Fibroblast of skin of left quadriceps (primary cell): ENCODE measurements at places on chromosomes 5 and 9.

GRCh38 chr5:55918087-55919035 is 67.2 kb downstream of the IL31RA start:
- DNase-seq, result no peak

- DNase-seq, result no peak
Observed at GRCh38 chr5:177303925-177304391, 359 bp downstream of the PRELID1 start.

DNA sequence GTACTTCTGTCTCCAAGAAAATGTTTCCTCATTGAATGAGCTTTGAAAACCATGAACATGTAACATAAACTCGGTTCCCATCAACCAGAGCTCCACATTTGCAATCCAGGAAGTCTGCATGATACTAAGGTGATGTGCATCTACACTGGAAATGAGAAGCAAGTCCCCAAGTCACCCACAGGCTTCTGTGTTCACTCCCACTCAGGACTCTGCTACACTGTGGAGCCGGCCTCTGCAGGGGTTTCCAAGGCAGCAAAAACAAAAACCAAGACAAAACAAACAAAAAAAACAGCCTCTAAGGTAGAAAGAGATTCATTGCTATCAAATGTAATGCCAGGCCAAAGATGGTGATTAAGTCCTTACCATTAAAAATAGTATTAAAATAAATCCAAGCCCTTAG is 593.7 kb downstream of the IRX1 start:
- DNase-seq, result no peak

DNA sequence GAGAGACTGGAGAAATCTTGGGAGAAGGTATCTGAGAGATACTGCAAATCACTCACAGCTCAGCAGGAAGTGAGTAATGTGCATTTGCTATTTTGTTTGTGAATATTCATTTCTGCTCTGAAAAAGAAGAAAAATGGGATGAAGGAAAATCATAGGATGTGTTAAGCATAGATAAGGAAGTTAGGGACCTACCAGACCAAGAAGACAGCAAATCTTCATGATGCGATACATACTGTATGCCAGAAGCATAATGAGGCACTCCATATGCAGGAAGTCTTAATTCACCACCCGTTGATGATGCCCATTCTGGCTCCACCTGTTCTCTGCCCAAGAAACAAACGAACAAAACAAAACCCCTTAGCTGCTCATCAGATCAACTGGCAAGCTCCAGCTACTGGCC is 6.1 kb upstream of the DAPK1 start:
- no peak for DNase-seq

DNA sequence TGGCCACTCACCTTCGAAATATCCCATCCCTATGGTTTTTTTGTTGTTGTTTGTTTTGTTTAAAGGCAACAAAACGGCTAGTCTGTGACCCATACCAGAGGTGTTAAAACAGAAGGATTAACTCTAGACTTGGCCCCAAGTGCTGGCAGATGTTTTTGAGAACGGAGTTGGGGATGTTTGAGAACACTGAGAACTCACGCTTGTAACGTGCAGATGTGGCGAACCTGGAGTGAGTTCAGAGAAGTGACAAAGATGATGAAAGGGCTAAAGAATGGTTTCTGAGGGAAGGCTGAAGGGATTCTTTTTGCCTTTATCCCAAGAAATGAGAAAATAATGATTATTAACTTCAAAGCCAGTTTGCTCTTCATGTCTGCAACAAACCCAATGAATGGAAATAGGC is 286.5 kb downstream of the ZNF608 start:
- no peak for DNase-seq

GRCh38 chr9:108884701-108885100 is 22.6 kb downstream of the ACTL7A start:
- no peak for DNase-seq

- DNase-seq, result no peak
Observed at GRCh38 chr5:161246749-161247148, 299.8 kb downstream of the GABRB2 start.

- DNase-seq, result no peak
Observed at GRCh38 chr5:32047056-32047455, 127.1 kb downstream of the GOLPH3 start.

GRCh38 chr5:170362102-170362501 is 27.1 kb downstream of the KCNMB1 start:
- no peak for DNase-seq

GRCh38 chr9:130364619-130365322 is 80.0 kb upstream of the ASS1 start:
- no peak for DNase-seq

DNA sequence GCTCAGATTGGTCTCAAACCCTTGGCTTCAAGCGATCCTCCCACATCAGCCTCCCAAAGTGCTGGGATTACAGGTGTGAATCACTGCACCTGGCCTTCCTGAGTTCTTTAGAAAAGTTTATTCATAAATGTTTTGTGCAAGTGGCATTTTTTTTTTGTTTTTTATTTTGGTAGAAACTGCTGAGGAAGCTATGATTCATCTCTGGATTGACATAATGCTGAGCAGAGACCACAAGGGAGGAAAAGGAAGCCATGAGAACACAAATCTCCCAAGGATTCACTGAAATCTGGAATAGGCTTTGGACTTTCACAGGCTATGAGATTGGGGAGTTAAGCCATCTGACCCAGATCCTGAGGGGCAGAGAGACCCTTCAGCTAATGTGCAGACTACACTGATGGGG is 3.4 kb upstream of the SLC46A2 start:
- no peak for DNase-seq

DNA sequence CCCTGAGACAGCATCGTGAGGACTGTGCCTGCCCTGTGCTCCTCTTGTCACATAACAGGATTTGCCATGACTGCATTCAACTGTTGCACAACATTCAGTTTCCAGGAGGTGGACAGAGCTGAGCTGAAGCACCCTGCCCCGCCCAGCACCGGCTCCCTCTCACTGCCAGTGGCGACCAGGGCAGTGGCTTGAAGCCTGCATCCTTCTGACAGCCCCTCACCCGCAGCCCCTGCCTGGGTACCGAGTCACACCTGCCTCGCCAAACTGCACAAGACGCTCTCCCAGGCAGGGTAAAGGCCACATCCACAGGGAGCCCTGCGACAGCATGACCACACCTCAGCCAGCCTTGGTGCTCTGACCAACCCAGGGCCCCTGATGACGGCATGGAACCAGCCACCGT is 59.9 kb upstream of the ZNF354A start:
- no peak for DNase-seq

GRCh38 chr5:167653645-167654106 is 637.8 kb upstream of the WWC1 start:
- no peak for DNase-seq

GRCh38 chr5:89300426-89300970 is 417.5 kb upstream of the MEF2C start:
- DNase-seq, result no peak
